ENCODE measurements at places on chromosomes 16 and 17.

- peak overlapping the region; percentile 24 for H3K4me3 ChIP-seq
- peak overlapping the region; percentile 18 for H3K27ac ChIP-seq
- DNase-seq: peak; percentile 94
- H3K27me3 ChIP-seq: peaks cover 39% of the 10 kb centered on the region
Observed at GRCh38 chr16:86563469-86564345, 2.9 kb upstream of the FOXC2 start.

DNA sequence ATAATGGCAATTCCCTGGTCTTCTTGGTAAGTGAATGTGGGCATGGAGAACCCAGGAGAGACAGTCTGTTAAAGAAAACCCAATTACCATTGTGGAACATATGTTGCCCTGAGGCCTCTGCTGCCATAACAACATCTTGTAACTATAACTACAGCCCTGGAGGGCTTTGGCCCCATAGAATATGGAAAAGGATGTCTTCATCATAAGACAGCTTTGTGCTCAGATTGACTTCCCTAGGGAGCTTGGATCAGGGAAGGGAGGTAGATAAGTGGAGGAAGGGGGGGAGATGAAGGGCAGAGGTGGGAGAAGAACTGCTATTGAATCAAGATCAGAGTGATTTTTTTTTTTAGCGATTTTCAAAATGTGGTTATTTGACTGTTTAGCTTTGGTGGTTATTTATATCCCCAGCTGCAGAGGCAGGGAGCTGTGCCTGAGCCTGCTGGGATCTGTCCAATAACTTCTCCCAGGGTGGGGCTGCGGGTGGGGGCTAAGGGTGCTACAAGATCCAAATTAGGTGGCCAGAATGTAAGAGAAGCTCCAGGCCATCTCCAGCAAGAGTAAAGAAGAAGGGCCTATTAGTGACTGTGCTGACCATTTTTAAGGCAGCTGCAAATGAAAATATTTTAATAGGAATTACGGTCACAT, 5.3 kb upstream of the KAT7 start:
- H3K27ac ChIP-seq: no peak overlapping the region
- no peak overlapping the region for H3K4me3 ChIP-seq
- H3K4me1 ChIP-seq: peaks cover 9% of the 10 kb centered on the region

- no peaks in the 10 kb centered on the region for H3K36me3 ChIP-seq
- no peak for DNase-seq
- no peaks in the 10 kb centered on the region for H3K27me3 ChIP-seq
- no peak overlapping the region for H3K27ac ChIP-seq
- no peaks in the 10 kb centered on the region for H3K4me1 ChIP-seq
Observed at GRCh38 chr16:10663146-10663545, 31.6 kb downstream of the TEKT5 start.

GRCh38 chr17:35041390-35041789, 22.1 kb downstream of the RFFL start:
- H3K4me1 ChIP-seq: no peaks in the 10 kb centered on the region
- H3K36me3 ChIP-seq: no peaks in the 10 kb centered on the region
- no peak for DNase-seq
- no peak overlapping the region for H3K4me3 ChIP-seq

GRCh38 chr17:10737736-10738135, 7.9 kb upstream of the TMEM220 start:
- no peaks in the 10 kb centered on the region for H3K36me3 ChIP-seq
- no peak overlapping the region for H3K27ac ChIP-seq
- no peaks in the 10 kb centered on the region for H3K27me3 ChIP-seq
- peaks cover 10% of the 10 kb centered on the region for H3K4me1 ChIP-seq
- no peak for DNase-seq
- no peak overlapping the region for H3K4me3 ChIP-seq

DNA sequence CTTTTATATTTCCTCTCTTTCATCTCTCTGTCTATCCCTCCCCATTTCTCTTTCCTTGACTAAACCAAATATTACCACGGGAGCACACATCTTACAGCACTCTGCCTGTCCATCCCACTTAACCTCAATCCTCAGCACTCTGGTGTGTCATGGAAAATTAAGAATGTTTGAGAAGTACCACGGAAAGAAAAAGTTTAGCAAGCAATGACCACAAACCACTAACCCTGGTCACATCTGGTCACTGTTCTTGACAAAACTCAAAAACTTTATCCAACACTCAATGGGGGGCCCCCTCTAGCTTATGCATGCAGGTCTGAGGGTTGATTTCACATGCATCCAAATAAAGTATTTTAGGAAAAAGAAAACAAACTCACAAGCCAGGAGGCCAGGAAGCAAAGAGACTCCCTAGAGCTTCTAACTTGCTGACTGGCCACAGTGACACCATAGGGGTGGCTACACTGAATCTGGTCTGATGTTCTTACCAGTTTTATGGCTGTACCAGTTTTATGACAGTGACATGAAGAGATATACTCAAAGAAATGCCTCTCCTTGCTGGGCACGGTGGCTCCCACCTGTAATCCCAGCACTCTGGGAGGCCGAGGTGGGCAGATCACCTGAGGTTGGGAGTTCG, 229.2 kb downstream of the STX8 start:
- no peak for DNase-seq
- H3K27ac ChIP-seq: no peak overlapping the region
- H3K4me1 ChIP-seq: peaks cover 3% of the 10 kb centered on the region
- H3K36me3 ChIP-seq: no peaks in the 10 kb centered on the region

DNA sequence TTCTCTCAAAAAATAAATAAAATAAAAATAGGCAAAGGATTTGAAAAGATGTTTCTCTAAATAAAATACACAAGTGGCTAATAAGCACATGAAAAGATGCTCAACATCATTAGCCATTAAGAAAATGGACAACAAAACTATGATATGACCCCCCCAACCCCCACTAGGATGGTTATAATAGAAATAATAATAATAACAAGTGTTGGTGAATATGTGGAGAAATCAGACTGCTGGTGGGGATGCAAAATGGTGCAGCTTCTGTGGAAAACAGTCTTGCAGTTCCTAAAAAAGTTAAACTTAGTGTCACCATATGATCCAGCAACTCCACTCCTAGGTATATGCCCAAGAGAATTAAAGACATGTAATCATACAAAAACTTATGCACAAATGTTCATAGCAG, 9.0 kb upstream of the MYCBPAP start:
- no peak overlapping the region for H3K27ac ChIP-seq
- no peak for DNase-seq
- no peaks in the 10 kb centered on the region for H3K4me1 ChIP-seq
- no peaks in the 10 kb centered on the region for H3K36me3 ChIP-seq
- H3K27me3 ChIP-seq: no peaks in the 10 kb centered on the region
